Smooth muscle cell of the brain vasculature (primary cell): ENCODE measurements at places on chromosomes 11 and 22.

GRCh38 chr11:31757260-31757835 is 53.8 kb downstream of the PAX6 start:
- DNase-seq, result no peak

DNA sequence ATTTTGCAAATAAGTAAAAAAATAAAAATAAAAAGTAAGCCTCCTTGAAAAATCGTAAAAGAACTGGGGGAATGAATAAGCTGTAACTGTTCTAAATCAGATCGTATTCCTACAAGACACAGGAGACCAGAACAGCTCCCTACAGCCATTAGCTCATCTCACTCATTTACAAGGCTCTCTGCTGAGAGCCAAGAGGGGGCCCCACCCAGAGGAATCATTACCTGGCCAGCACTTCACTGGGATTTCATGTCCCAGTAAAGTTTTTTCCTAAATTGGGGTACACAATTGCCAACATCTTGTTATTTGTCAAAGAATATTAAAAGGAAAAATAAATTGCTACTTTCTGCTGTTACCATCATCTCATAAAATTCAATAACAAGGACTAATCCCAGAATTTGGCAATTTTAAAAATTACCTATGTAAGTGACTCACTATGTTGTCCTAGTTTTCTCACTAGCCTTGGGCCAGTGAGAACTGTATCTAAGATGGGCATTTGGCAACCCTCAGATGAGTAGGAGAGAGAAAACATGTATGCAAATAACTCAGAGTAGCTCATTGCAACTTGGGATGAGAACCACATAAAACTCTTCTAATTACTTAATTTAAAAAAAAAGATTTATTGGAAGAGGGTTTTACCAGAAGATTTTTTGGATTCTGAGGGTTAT is 18.4 kb upstream of the SMTN start:
- no peak for DNase-seq

DNA sequence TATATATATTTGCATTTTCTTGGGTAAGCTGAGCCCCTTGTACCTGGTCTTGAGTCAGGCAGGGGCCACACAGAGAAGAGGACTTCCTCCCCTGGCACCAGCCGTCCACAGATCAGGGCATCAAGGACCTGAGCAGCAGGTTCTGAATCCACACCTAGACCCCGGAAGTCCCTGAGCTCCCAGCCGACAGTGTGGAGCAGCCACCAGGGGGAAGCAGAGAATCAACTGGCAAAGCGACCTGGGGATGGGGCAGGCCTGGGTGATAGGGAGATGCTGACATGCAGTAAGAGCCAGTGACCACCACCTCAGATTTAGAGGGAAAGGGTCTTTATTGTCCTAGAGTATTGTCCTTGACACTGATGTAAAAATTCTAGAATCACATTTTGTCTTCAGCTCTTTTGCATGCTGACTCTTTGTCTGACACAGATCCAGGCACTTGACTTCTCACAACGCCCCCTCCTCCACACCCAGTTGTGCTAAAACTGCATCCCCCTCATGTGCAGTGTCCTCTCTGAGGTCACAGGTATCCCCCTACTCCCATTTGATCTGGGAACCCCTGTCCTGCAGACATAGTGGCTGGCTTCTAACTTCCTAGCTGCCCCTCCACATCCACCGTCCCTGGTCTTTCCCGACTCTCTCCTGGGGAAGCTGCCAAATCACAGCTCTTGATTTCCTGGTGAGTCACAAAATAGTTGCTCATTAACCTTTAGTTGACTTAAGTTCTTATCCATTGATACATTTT is 109.3 kb downstream of the GGTLC2 start:
- DNase-seq, result no peak

GRCh38 chr11:97325693-97326092 is 935.9 kb downstream of the JRKL start:
- no peak for DNase-seq
